ENCODE measurements at places on chromosomes 7 and 10.

DNA sequence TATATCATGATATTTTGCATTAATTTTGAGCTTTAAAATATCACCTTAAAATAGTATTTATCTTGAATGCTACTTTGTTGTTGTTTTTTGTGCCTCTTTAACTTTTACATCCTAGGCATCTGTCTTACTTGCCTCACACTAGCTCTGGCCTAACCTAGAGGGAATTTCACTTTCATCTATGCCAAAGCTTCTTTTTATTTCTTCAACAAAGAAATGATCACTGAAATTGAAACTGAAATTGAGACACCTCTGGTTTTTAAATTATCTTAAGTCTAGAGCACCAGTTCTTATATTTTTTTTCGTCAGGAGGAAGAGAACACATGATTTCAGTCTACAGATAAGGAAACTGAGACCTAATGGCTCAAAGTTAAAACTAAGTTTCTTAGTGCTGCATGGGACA, 3.5 kb upstream of the SCIN start:
- DNase-seq = no peak

DNA sequence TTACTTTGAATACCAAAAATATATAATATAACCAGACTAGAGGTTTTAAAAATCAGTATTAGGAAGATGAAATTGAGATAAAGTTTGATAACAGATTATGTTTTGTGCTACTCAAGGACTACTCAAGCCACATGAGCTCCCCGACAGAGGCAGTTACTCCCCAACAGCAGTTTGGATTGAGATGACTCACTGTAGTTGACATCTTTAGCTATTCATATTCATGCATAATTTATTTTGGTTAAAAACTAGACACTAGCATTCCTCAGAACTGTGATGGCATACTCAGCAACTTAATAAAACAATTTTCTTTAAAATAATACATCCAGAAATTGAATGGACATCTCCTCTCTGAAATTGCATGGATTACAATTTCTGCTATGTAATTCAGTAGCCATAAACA, 19.6 kb downstream of the PCLO start:
- no peak for DNase-seq

GRCh38 chr10:89355394-89355931, 22.4 kb upstream of the IFIT1B start:
- no peak for DNase-seq

- no peak for DNase-seq
Measured at GRCh38 chr7:45399069-45399468, 175.1 kb upstream of the ADCY1 start.

- DNase-seq = no peak
Measured at GRCh38 chr7:137987968-137988367, 13.9 kb downstream of the CREB3L2 start.

DNA sequence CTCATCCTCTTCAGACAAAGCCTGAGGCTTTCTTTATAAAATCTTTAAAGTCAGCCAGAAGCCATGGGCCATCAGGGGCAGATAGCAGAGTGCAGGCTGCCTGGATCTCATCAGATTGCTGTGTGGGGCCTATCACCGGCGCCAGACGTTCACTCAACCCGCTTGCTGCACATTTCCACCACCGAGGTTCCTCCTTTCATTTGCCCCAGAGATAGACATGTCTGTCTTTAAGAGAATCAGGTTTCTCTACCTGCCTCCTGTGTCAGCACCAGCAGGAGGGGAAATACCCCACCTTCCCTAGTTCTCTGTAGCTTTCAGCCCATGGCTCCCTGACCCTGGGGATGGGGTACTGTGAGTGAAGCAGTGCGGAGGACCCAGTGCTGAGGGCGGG, 22.0 kb downstream of the SLC18A2 start:
- DNase-seq = no peak

DNA sequence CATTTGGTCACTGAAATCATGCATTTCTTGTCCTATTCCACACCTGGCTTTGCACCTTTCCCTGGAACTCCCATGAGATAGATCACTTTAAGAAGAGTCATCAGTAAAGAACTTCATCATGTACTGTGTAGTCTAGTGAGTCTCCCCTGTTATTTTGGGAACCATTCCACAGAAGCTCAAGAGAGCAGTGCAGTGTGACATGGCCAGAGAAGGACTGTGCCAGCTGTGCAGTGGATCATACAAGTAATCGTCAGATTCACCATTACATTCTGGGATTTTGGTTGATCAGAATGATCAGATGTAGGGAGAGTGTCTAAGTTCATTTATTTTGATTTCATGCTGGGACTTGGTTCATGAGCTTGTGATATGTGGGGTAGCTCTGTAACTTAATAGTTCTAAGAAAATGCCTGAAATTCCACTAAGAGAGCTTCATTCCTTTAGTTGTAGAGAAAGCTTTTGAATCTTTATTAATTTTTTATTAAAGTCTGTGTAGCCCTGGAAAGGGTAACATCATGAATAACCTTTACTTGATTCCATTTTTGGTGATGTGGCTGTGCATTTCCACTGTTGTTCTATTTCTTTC, 166.8 kb downstream of the SUGCT start:
- DNase-seq = no peak

DNA sequence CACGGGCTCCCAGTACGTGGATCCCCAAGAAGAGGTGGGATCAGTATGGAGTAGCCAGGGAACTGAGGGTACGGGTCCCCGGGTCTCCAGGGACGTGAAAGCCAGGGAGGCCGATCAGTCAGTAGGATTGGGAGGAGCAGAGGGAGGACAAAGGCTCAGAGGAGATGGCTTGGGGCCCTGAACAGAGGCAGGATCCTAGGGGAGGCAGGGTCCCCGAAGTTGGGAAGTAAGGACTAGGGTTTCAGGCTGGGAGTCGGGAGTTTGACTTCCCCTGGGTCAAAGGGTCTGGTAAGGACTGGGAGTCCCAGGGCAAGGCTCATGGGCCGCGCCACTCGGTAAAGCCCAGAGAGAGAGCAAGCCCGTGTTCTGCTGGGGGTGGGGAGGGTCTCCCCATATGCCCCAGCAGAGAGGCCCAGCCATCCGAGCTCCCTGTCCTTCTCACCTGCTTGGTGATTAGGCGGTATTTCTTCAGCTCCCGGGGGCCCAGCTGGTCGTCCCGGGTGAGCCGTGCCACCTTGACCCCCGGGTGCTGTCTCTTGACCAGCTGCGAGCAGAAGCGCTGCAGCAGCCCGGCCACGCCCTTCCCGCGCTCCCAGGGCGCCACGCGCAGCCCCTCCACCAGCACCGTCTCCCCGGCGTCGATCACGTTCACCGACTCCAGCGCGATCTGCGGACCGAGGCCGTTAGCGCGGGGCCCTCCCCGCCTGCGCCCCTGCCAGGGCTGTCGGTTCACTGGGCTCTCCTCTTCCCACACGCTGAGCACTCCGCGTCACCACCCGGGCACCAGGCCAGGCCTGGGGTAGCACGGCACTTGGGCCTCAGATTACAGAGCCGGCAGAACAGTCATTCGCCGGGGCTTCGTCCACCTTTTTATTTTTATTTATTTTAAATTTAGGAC, 7.0 kb downstream of the NAT16 start:
- no peak for DNase-seq

DNA sequence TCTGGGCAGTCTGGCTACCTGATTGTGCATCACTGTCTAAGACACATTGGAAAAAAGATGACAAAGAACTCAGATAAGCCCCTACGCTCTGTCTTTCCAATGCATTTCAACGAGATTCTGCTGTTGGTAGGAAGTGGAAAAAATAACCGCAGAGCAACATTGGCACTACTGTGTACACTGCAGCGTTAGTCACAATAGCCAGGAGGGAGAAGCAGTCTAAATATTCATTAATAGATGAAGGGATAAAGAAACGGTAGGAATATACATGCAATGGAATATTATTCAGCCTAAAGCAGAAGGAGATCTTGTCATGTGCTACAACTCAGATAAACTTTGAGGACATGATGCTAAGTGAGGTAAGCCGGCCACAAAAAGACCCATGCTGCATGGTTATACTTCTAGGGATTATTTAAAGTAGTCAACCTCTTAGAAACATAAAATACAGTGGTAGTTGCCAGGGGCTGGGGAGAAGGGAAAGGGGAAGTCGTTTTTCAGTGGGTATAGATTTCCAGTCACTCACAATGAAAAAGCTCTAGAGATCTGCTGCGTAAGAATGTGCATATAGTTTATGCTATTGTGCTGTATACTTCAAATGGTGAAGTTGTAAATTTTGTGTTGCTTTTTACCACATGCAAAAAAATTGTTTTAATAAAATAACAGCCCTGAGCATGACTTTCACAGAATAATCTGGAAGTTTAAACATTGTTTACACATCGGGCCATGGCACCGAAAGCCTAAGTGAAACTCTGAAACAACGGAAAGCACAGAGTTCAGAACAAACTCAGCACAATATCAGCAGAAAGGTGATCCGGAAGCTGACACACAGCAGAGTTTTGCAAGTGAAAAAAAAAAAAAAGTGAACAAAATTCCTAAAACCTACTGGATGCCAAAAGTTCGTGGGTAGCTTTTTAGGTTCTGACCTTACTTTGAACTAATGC, 40.1 kb downstream of the ELMO1 start:
- no peak for DNase-seq

DNA sequence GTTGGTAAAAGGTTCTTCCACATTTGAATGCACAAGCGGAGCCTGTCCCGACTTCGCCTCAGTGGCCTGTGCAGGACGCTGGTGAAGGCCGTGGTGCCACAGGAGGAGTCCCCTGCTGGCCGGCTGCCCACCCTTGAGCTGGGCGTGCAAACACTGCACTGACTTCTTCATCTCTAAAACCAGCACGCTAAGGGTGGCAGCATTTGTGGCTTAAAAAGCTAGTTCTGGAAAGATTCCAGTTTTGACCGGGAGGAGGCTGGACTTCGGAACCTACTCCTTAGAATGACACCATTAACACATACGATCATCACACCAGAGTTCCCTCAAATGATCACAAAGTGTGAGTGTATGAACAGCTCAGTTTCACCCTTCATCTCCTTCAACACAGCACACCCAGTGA, 102.4 kb downstream of the SMURF1 start:
- DNase-seq = no peak

DNA sequence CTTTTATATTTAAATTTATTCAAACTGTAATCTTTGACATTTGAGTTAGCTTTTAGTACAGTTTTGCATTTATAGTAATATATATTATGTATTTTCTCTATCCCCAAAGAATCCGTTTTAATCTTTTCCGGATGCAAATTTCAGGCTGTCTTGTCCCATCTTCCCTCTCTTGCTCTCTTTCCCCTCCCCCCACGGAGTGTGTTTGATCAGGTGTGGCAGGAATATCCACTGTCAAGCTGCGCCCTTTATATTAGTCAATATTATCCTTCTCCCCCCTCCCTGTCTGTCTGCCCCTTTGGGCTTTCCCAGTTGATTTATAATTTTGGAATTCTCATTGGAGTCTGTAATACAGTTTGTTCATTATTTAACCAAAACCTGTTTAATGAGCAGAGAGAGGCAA, 19.0 kb downstream of the GBF1 start:
- DNase-seq = no peak

DNA sequence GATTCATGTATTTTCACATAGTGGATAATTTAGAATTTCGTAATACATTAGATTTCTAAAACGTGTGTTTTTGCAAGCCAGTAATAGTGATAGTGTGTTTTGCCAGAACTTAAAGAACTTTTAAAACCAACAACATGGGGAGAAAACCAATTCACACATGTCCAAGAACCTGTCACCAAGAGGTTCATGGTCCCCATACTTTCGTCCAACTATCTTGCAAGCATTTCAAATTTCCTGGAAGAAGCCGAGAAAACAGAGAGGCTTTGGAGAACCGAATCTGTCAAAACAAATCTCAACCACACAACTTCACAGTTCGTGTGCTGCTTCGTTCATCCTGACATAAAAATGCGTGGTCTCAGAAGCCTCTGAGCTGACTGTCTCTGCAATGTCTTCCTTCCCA, 31.9 kb downstream of the GFRA1 start:
- no peak for DNase-seq

GRCh38 chr10:117615649-117616048, 73.1 kb downstream of the EMX2 start:
- no peak for DNase-seq

- no peak for DNase-seq
Measured at GRCh38 chr7:157072361-157072760, 61.9 kb upstream of the MNX1 start.

DNA sequence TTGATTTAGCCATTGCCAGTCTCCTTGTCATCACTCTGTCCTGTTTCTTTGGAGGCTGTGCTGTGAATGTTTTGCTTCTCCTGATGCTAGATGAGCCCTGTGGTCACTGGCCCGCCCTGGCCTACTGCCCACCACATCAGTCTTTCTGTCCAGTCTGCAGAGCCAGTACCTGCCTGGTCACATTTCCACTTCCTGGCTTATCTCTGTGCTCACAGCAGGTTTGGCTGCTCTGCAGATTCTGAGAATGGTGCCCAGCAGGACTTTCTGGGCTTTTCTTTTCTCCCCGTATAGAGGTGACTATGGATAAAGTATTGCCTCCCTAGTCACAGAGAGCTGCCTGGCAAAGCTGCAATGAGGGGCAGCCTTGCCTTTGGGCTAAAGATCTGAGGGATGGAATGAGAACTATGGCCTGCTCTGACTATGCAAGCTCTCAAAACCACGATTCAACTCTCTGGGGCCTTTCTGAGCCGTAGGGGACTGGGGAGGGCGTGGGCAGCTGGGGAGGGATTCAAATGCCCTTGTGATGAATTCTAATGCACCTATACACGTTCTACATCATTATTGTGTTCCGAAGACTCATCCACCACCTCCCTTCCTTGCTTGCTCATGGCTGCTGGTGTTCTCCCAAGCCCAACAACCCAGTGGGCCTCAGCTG, 410.4 kb upstream of the NPVF start:
- no peak for DNase-seq

- no peak for DNase-seq
Measured at GRCh38 chr10:52031771-52032170, 282.3 kb upstream of the DKK1 start.

- DNase-seq = no peak
Measured at GRCh38 chr10:123577921-123578461, 88.2 kb upstream of the GPR26 start.

- DNase-seq = no peak
Measured at GRCh38 chr7:134835463-134835823, 56.0 kb downstream of the CALD1 start.

- no peak for DNase-seq
Measured at GRCh38 chr7:92749327-92749755, 87.0 kb downstream of the CDK6 start.

DNA sequence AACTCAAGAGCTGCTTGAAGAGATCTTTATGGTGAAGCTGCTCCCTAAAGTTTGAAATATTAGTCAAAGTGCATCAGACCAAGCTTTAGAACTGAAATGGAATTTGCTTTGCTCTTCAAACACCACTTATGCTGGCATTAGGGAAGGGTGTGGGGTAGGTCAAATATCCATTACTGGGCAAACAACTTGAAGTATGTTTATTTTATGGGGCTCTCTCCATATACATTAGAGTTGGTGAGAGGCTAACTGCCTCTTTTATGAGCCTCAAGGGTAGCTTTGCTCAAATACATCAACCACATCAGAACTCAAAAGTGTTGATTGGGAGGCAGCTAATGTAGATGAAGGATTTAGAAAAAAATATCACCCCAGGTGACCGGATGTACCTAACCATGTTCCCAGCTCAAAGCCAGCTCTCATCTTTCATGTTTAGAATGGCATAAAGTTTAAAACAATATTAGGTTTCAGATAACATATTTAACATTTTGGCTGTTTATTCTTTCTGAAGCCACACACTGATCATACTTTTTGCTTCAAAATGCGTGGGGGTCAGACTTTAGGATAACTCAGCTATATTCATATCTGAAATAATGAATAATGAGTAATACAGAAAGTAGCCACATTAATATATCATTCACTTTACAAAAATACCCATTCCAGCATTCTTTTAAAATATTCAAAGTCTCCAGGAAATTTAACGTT, 318.6 kb downstream of the PTEN start:
- no peak for DNase-seq
